ENCODE measurements at places on chromosomes 7 and 10.

DNA sequence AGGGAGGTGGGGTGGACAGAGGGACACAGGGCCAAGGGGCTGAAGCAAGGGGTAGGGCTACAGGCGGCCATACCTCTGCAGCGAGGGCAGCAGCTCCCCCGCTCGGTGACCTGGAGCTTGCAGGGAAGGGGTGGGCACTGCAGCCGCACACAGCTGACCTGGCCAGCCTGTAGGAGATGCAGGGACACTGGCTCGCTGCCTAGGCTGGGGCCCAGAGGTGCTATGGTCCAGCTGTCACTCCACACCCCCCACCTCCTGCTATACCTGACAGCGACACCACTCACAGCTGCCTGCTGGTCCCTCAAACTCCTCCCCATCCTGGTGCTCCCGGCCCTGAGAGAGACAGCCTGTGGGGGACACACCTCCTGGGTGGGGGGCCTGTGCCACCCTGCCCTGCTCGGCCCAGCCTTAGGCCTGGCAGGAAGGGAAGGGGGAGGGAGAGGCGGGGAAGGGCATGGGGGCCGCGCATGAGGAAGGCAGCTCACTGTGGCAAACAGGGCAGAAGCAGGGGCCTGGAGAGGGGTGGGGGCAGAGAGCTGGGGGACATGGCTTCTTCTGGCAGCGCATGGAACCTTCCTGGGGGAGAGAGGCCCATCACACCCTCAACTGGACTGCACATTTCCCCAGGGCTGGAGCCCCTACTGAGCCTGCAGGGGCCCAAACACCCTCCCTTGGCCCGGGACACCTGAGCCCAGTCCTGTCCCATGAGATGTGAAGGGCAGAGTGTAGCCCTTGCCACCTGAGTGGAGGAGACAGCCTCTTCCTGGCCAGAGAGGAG, 23.9 kb downstream of the ATP6V1F start:
- DNase-seq, result no peak

- DNase-seq, result no peak
Observed at GRCh38 chr7:33728873-33729551, 176.3 kb upstream of the BMPER start.

DNA sequence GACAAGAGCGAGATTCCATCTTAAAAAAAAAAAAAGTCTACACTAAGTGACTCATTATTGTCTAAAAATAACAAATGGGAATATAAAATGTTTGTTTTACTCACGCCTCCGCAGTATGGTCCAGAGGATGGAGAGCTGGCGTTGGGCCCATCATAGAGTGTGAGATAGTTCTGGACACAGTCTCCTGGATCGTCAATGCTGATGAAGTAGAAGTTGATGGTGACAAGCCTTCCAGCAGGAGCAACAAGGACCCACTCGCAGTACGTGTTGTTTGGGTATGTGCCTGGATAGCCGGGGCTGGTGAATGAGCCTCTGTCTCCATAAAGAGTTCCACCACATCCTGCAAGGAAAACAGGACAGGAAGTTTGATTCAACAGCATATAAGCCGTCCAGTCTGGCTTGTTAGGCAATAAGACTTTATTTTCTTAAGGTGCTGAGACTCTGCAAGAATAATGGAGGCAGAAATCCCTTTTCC, 11.5 kb upstream of the RSU1 start:
- no peak for DNase-seq

DNA sequence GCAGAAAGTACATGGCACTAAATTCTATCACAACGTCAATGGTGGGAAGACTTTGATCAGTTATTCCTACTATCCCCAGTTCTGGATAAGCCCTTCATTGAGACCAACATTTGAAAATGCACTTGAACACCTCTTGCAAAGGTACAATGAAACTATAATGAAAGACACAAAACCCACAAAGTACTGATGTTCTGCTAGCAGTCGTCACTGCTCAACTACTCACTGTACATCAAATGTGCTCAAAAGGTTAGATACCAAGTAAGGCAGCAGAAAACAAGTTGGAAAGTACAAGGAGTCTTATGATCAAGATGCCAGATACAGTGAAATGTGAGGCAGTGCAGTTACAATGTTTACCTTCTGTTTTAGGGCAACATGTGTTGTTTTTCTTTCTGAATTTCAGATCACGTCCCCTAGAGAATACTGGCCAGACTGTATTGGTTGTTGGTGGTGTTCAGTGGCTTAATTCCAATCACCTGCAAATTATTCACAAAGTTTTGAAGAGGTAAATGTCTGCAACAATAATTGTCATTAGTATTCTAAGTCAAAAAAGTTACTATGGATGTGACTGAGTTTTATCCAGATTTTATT, 62.4 kb upstream of the WNT16 start:
- no peak for DNase-seq

DNA sequence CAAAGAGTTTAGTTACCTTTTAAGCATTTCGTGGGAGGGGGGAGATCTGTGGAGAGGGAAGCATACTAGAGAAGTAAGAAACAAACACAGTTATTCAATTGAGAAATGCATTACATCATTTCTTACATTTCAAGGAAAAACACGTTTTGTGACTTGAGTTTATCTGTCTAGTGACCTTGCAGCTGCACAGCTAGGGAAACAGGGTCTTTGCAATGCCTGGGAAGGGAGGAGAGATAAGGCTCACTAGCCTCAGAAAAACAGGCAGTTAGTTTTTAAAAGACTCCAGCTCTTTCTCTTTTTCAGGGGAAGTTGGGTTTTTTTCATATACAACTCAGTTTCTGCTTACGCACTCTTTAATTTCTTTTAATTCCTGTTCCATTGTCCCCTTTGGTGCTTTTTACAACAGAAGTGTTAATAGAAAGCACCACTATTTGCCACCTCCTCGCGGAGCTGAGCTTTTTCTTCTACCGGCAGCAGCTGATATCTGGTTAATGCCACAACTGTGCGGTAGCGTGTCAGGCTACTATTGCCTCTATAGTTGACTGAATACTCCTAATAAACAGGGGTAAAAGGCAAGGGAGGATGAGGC, 5.6 kb downstream of the CYP3A43 start:
- peak; percentile 96 for DNase-seq

DNA sequence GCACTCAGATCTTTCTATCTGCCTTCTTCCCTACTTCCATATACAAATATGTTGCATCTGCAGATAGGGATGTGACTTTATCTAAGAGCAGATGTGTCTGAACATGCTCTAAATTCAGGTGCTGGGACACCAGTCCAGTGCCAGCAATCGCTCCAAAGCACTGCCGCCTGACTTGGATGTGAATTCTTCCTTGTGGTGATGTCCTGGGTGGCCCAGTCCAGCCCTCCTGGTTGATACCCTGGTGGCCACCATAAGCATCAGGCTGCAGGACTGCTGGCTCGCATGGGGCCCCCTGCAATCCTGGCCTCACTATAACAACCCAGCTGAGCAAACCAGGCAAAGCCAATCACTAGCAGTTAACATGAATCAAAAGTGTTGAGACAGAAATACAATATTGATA, 149.2 kb upstream of the PDE1C start:
- no peak for DNase-seq

- DNase-seq, result peak; percentile 39
Observed at GRCh38 chr10:63819753-63820329, 298.6 kb downstream of the REEP3 start.

GRCh38 chr10:87691506-87692070, 31.9 kb downstream of the PAPSS2 start:
- DNase-seq, result peak; percentile 19

DNA sequence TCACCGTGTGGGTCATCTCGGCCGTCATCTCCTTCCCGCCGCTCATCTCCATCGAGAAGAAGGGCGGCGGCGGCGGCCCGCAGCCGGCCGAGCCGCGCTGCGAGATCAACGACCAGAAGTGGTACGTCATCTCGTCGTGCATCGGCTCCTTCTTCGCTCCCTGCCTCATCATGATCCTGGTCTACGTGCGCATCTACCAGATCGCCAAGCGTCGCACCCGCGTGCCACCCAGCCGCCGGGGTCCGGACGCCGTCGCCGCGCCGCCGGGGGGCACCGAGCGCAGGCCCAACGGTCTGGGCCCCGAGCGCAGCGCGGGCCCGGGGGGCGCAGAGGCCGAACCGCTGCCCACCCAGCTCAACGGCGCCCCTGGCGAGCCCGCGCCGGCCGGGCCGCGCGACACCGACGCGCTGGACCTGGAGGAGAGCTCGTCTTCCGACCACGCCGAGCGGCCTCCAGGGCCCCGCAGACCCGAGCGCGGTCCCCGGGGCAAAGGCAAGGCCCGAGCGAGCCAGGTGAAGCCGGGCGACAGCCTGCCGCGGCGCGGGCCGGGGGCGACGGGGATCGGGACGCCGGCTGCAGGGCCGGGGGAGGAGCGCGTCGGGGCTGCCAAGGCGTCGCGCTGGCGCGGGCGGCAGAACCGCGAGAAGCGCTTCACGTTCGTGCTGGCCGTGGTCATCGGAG, 1.8 kb downstream of the ADRA2A start:
- DNase-seq, result no peak
